ENCODE measurements at places on chromosomes 7 and 10.

DNA sequence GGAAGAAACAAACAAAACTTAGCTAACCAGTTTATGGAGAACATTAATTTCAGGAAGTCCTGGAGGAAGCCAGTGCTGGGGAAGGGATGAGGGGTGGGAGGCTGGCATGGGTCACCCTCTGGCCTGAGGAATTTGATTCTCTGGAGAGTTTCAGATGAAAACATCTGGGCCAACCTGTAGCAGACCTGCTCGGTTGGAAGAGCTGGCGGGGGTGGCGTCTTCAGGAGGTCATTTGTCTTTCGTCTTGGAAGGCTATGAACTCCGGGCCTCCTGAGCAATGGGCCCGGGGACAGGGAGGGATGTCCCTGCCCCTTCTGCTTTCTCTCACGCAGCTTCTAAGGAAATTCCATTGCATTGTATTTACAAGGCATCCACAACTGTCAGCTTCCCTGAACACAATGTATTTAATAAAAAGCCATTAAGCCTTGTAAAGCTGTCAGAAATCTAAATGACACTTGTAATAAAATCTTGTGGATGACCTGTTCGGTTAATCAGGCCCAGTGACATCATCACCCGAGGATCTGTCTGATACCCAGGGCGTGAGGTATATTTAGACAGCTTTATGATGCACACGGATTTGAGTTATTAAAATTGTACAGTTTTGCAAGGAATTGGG, 250.5 kb downstream of the RAB11FIP2 start:
- DNase-seq = no peak

DNA sequence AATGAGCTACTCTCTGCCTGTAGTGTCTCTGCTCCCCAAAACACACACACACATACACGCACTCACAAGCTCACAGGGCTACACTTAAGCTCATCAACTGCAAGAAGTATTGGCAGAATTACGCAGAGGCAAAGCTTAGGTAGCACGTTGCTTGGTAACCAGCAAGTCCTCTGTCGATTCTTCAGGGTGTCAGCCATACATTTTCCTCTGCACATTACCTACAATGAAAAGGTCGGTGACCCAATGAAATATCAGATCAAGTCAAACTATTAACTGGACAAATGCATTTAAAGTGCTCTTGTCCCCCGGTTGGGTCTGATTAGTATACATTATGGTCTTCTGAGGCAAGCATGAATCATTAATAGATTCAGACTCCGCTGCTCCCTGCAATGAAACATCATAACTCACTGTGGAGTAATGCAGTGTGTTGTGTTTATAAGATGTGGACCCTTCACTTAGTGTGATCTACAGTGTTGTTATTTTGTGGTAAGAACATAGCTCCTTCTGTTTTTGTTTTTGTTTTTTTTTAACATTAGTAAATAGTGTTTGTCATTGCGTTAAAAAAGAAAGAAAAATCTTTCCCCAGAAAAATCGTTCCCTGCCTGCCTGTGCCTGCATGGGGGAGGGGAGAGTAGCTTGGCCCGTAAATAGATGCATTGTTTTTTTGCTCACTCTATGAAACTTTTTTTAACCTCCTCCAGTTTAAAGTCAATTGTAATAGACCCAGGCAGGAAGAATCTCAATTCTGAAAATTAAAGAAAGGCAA, 325.5 kb downstream of the SFMBT2 start:
- DNase-seq = no peak

- DNase-seq = no peak
Observed at GRCh38 chr10:127250031-127250430, 53.6 kb upstream of the INSYN2A start.

DNA sequence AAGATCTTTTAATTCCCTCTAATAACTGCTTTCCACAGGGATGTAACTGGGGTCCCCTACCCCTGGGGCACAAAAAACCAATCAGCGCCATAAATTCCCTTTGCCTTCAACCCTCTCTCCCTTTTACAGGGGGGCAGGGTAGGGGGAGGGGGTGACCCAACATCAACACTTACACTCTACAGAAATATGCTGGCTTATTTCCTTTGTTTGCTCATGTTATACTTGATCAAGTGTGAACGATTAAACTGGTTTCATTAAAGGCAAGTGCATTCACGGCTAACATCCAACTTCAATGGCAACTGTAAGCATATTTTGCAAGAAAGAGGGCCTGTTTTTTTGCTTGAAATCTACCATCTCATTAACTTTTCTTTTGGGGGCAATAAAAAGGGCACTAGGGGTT, 2.9 kb downstream of the CTBP2 start:
- DNase-seq = no peak

- no peak for DNase-seq
Observed at GRCh38 chr10:70649526-70649925, 22.8 kb upstream of the ADAMTS14 start.

- DNase-seq = no peak
Observed at GRCh38 chr10:123044391-123044790, 35.6 kb downstream of the ACADSB start.

DNA sequence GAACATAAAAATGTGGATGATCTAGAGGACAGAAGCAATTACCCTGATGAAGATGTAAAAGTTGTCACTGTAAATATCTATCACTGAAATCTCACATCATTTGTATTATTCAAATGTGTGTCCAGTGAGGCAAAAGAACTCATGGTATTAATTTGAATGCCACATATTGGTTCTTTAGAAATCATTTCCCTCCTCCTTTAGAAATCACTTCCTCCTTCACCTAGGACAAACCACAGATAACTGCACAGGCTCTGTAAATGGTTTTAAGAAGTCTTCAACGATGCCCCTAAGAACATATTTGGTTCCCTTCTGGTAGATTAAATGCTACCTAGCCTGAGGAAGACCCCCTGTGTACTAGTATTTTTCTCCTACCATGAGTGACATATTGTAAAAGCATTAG, 33.1 kb upstream of the ZNF518A start:
- DNase-seq = no peak

- DNase-seq = peak; percentile 30
Observed at GRCh38 chr10:117441812-117442443, 66.7 kb upstream of the PDZD8 start.

DNA sequence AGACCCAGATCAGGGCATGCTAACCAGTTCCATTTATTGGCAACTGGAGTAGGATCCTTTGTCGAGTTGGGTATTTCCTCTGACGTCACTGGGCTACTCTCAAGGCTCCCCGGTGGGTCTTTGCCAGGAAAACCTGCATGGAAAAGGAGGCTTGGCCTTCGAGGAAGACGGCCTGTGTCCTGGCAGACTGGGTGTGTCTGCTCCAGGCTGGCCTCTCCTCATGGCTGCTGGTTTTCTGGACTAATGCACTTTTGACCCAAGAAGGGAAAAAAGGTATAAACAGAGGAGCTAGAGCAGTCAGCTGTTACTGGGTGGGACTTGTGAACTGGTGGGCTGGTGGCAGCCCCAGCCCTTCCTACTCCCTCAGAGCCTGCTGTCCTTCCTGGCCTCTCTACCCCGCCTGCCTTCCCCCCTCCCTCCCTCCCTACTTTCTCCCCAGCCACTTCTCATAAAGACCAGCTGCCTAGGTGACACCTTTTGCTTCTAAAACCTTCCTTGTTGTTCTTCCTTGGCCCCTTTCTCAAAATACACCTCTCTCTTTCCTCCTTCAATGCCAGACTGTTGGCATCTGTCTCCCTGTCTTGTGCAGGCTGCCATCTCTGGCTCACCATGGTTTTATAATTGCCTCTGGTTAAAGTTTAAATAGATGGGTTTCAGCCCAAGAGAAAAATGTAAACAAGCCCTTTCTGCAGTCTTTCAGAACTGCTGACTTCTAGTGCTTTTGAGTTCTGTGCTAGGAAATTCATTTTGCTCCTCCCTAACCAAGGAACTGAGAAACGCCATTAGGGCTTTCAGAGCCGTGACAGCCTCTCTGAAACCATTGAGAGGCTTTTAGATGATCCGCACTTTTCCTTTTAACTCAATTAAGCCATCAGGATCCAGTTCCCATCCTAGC, 101.8 kb upstream of the MKLN1 start:
- peak; percentile 28 for DNase-seq

- DNase-seq = no peak
Observed at GRCh38 chr7:52639981-52640380, 395.5 kb upstream of the POM121L12 start.

GRCh38 chr10:69303632-69304051, 25.3 kb downstream of the HK1 start:
- DNase-seq = no peak

- no peak for DNase-seq
Observed at GRCh38 chr10:7913126-7913872, 95.0 kb downstream of the TAF3 start.

DNA sequence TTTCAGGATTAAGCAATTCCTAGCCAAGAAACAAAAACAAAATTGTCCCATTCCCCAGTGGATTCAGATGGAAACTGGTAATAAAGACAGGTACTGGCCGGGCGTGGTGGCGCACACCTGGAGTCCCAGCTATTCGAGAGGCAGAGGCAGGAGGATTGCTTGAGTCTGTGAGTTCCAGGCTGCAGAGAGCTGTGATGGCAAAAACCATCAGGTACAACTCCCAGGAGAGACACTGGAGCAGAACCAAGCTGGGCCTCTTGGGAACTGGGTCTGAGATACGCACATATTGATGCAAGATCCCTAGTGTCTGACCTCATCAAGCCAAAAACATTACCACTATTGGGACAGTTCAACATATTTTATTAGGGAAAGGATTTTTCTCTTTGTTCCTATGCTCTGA, 84.0 kb upstream of the ANLN start:
- DNase-seq = no peak

DNA sequence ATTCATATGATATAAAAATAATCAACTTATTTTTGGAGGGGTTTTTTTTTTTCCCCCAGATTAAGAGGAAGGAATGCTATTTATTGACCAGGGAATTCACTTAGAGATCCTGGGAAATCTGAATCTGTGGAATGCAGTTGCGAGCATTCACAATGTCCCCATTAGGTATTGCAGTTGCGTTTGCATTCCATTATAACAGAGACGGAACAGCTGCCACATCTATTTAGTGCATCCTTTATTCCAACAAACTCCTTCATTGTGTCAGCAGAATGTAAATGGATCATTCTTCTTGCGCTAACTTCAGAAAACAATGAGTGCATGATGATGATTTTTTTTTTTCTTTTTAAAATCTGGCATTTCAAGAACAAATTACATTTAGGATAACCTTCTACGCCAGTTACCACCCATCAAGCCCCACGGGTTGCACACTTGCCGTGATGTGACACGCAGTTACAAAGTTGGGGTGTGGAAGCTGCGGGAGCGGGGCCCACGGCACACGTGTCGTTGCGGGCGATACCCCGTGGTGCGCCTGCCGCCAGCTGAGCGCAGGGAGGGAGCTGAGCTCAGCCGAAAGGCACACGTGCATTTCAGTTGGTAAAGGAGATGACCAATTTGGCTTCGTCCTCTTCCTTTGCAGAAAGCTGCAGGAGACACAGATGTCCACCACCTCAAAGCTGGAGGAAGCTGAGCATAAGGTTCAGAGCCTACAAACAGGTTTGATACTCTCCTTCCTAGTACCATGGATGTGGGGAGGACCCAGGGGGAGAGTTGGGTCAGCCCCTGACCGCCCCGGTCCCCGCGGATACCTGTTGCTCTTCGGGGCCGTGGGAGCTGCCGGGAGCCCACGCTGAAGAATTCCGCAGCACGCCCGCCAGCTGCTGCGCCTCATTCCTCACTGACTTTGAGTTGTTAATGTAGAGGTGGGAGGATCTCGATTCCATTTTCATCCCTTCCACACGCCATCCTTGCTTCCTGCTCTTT, 175.3 kb upstream of the SH2B2 start:
- DNase-seq = no peak

DNA sequence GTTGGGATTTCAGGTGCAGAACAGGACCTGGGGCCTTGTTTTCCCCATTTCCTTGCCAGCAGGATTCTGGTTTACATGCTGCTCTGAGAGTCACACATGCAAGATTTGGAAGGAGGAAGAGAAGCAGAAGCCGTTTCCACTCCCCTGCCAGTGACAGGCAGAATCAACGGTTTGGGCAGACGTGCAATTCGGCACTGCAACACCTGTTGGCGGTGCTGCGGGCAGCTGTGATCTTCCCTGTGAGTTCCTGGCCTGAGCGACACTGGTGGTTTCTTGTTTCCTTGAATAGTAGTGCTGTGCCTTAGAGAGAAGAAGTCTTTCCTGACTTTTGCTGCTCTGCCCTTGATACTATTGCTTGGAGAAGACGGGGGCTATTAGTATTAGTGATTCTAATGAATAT, 1126.2 kb downstream of the TYW1 start:
- DNase-seq = no peak

DNA sequence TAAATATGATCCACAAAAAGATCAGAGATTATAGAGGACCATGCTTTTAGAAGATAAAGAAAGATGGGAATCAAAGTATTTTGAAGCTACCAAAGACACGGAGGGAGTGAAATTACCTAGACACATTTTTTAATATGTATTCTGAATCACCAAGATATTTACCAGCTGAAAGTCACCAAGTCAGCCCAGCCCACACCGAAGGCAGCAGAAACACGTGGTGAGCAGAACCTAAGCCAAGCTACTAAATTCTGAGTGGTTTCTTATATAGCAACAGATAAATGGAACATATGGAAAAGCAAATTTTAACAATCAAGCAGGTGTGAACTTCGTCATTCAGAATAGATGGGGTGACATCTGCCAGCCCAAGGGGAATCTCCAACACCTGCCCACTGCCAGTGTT, 134.7 kb upstream of the AKR1E2 start:
- DNase-seq = no peak

DNA sequence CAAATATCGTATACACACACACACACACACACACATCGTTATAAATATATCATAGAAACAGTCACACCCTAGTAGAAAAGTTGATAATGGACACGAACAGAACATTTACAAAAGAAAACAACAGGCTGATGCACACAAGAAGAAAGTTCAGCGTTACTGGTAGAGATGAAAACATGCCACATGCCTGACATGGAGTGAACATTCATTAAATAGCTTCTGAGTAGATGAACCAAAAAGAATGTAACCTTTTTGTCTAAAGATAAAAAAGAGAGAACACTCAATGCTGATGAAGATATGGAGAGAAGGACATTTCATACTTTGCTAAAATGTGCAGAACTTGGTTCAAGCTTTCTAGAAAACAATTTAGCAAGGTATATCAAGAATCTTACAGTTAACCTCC, 173.4 kb upstream of the KLF14 start:
- no peak for DNase-seq

Measured in AG09319 (cell line).